ENCODE measurements at places on chromosomes 3 and 15. TPM values are rescaled to one million over a fixed set of nuclear protein-coding genes. Genes with fewer than 3 reads are reported as not detected.

DNA sequence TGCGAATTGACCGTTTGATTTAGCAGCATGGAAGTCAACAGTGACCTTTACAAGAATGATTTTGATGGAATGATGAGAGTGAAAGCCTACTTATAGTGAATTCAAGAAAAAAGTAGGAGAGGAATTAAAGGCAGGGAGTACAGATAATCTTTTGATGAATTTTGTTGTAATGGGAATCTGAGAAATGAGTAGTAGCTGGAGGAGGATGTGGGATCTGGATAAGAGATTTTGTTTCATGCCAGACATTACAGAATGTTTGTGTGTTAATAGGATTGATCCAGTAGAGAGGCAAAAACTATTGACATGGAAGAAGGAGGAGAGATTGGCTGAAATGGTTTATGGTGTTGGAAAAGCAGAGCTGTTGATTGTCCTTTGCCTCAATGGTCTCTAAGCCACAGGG, 17.4 kb upstream of the ZNF609 start:
- no peaks in the 10 kb centered on the region for H3K27me3 ChIP-seq
- H3K36me3 ChIP-seq: no peaks in the 10 kb centered on the region
- H3K27ac ChIP-seq: no peak overlapping the region
- no peak for DNase-seq

IL12A gene
- polyA plus RNA-seq: 0.33 TPM

- peak; percentile 10 for DNase-seq
- H3K4me3 ChIP-seq: peak overlapping the region; percentile 40
- no peak overlapping the region for H3K27ac ChIP-seq
- peaks cover 5% of the 10 kb centered on the region for H3K4me1 ChIP-seq
- H3K36me3 ChIP-seq: no peaks in the 10 kb centered on the region
These were observed 154.1 kb upstream of the GOLIM4 start for GRCh38 chr3:168249550-168250414.

DNA sequence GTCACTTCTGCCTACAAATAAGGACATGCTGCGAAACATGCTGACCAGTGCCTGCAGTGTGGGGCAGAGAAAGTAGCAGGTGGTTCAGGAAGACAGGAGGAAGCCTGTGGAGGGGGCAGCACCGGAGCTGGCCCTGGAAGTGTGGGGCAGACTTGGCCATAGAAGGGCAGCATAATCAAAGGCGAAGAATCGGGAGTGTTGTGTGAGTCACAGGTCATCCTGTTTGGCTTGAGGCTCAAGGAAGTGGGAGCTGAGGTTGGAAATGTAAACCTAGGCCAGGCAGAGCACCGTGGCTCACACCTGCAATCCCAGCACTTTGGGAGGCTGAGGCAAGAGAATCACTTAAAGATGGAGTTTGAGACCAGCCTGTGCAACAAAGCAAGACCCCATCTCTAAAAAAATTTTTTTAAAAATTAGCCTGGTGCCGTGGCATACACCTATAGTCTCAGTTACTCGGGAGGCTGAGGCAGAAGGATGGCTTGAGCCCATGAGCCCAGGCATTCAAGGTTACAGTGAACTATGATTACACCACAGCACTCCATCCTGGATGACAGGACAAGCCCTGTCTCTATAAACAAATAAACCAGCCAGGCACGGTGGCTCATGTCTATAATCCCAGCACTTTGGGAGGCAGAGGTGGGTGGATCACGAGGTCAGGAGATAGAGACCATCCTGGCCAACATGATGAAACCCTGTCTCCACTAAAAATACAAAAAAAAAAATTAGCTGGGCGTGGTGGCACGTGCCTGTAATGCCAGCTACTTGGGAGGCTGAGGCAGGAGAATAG, 54.0 kb downstream of the FAM43A start:
- H3K27me3 ChIP-seq: no peaks in the 10 kb centered on the region
- H3K4me1 ChIP-seq: no peaks in the 10 kb centered on the region
- no peak for DNase-seq
- no peaks in the 10 kb centered on the region for H3K36me3 ChIP-seq
- no peak overlapping the region for H3K4me3 ChIP-seq

DNA sequence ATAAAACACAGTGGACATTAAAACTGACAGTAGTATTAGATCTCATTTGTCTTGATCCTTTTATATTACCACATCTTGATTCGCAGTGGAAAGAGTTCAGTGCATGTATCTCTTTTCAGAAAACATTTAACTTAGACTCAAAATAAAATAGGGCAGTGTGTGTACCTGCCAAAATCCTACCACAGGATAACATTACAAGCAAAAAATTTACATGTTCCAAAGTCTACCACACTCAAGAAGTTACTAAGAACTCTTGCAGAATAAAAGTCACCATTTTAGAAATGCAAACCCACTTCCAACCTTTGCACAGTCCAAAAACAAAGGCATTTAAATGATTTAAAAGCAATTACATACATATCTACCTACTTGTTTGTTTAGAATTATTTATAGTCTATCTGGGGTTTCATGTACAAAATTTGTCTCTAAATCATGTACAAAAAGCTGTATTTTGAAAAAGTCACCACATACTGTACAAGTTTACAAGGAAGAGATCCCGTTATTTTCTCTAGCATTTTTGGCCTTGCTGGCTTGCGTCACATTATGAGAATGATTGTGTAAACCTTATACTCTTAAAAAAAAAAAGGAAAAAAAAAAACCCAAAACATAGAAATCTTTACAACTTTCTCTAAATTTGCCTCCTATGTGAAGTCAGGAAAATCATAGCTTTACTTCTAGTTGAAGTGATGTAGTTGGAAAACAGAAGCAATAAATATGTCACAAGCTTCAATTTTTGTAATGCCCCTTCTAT, 153.8 kb downstream of the ADAM10 start:
- H3K27ac ChIP-seq: no peak overlapping the region
- H3K27me3 ChIP-seq: no peaks in the 10 kb centered on the region
- H3K4me3 ChIP-seq: no peak overlapping the region

DNA sequence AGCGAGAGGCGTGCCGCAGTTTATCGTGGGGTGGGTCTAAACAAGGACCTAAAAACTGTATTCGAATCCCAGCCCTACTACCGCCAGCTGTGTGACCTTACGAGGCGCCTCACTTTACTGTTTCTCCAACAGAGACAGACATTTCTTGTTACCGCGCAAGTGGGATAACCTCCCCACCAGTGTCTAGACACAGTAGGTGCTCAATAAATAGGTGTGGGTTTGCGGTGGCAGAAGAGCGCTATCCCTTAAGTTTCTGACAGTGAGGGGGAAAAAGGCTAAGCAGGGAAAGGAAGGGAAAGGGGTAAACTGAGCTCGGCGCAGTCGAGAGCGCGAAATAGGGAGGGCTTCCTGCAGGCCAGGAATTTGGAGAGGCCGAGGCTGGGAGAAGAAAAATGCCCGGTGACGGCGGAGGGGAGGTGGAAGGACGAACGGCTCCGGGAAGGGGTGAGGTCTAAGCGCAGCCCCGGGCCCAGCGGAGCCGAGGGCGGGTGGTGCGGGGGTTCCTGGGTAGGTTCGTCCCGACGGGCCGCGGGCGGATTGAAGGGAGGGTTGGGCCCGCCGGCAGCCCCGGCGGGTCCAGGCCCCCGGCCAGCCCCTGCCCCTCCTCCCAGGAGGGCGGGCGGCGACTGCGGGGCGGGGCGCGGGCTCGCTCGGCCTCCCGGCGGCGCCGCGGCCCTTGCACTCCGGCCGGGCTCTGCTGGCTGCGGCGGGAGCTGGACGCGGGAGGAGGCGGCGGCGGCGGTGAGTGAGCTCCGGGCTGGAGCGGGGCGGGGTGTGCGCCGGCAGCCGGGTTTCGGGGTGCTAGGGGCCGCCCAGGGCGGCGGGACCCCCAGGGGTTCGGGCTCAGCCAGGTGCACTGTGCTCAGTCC, at the start of gene CGNL1:
TSS of gene CGNL1 (plus strand) at position 679 of the 869 bp plus-strand sequence. CDS start 61,495 bp downstream, outside the sequence.
- H3K27ac ChIP-seq: no peak within 1 kb of the TSS
- DNase-seq: peak; percentile 58
- no peaks in the 10 kb centered on the region for H3K27me3 ChIP-seq
- peak within 1 kb of the TSS; percentile 87 for H3K4me3 ChIP-seq
- no peaks in the 10 kb centered on the region for H3K36me3 ChIP-seq
- H3K4me1 ChIP-seq: peaks cover 4% of the 10 kb centered on the region

- H3K27me3 ChIP-seq: no peaks in the 10 kb centered on the region
- DNase-seq: no peak
- peaks cover 13% of the 10 kb centered on the region for H3K4me1 ChIP-seq
These were observed 401.7 kb upstream of the CDIN1 start for GRCh38 chr15:36177590-36178302.

DNA sequence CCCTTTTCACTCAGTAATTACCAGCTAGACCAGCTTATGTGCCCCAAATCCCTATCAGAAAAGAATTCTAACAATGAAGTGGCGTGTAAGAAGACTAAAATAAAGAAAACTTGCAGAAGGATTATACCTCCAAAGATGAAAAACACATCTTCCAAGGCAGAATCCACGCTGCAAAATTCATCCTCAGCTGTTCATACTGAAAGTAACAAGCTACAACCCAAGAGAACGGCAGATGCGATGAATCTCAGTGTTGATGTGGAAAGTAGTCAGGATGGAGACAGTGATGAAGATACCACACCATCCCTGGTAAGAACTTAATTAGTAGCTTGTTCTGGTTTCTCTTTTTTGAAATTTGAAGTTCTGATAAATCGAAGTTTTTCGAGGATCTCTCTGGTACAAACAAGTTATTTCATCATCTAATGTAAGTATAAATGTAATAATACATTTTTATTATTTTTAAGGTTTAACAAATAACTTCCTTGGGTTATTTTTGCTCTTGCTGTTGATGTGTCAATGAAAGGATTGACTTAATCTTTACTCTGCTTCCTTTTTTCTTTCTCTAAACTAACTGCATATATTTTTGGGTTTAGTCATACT, 1.4 kb downstream of the WDR76 start:
- peak overlapping the region; percentile 1 for H3K27ac ChIP-seq
- H3K4me3 ChIP-seq: no peak overlapping the region
- peaks cover 9% of the 10 kb centered on the region for H3K4me1 ChIP-seq
- DNase-seq: no peak
- H3K27me3 ChIP-seq: no peaks in the 10 kb centered on the region
- no peaks in the 10 kb centered on the region for H3K36me3 ChIP-seq

DNA sequence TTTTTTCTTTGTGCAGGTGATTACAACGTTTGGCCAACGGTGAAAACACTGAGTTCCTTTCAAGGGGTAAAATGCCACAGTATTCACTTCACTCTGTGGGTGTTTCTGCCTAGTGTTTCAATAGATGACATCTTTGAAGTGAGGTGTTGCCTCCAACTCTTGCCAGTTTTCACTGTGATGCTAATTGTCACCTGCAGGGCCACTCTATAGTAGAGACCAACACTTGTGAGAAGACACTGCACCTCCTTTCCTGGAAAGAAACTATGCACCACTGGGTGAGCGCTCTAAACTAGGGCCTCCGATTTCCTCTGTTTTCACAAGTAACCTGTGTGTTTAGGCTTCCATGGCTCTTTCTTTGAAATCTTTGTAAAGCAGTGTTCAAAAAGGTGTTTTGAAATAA, 98.3 kb downstream of the THRB start:
- no peak overlapping the region for H3K4me3 ChIP-seq

- H3K27me3 ChIP-seq: no peaks in the 10 kb centered on the region
- DNase-seq: no peak
- H3K4me1 ChIP-seq: no peaks in the 10 kb centered on the region
- H3K36me3 ChIP-seq: no peaks in the 10 kb centered on the region
- no peak overlapping the region for H3K4me3 ChIP-seq
These were observed 43.3 kb downstream of the CYFIP1 start for GRCh38 chr15:22936577-22937472.

DNA sequence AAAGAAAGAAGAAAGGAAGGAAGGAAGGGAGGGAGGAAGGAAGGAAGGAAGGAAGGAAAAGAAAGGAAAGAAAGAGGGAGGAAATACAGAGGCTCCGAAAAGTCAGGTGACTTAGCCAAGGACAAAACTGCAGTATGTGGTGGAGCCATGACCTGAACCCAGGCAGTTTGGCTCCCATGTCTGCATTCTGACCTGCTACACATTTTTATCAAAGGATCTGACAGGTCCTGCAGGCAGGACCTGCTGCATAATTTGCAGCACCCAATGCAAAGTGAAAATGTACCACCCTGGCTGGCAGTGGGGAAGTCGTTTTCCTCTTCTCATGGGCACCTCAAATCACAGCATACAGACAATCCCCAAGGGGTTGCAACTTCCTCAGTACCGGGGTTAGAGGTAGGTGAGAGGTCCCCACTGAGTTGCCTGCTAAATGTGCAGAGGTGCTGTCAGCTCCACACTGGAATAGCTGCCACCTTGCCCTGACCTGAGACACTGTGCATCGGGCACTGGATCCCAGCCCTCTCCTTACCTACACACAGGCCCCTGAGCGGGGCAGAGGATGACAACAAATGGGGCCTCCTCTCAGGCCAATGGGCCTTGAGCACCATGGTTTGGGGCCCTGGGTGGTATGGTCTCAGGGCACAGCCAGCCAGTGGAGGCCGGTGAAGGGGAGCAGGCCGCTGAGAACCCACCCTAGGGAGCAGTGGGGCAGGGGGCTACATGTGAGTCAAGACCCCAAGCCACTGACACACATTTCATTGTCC, 175.1 kb downstream of the SHQ1 start:
- DNase-seq: no peak
- no peak overlapping the region for H3K4me3 ChIP-seq
- H3K27me3 ChIP-seq: no peaks in the 10 kb centered on the region

Measured in ovary (tissue), 10 donors.